Activated CD4-positive, alpha-beta T cell treated with anti-CD3 and anti-CD28 coated beads for 36 hours (primary cell): ENCODE measurements at places on chromosomes 13 and 19. TPM values are rescaled to one million over a fixed set of nuclear protein-coding genes. Genes with fewer than 3 reads are reported as not detected.

The DIAPH3 gene
- 29.3 TPM for total RNA-seq

The ZNF844 gene
- total RNA-seq = 5.5 TPM

The CEBPG gene
- 29.6 TPM for total RNA-seq

The ZNF548 gene
- 20.3 TPM for total RNA-seq

The PPAN gene
- 149 TPM for total RNA-seq

The ZNF99 gene
- total RNA-seq = not detected

The KDELR1 gene
- total RNA-seq = 69.5 TPM

The C13orf42 gene
- total RNA-seq = not detected

The AP3D1 gene
- total RNA-seq = 105 TPM

The CGB5 gene
- not detected for total RNA-seq

The TMEM238 gene
- total RNA-seq = 5.9 TPM

- DNase-seq = no peak
- peak overlapping the region; percentile 38 for H3K27ac ChIP-seq
- no peaks in the 10 kb centered on the region for H3K27me3 ChIP-seq
- H3K4me1 ChIP-seq = peaks cover 66% of the 10 kb centered on the region
- H3K36me3 ChIP-seq = peaks cover 5% of the 10 kb centered on the region
Measured at GRCh38 chr13:46580362-46580839, 27.4 kb downstream of the LRCH1 start.

- peaks cover 35% of the 10 kb centered on the region for H3K4me1 ChIP-seq
- DNase-seq = no peak
- H3K4me3 ChIP-seq = no peak overlapping the region
Measured at GRCh38 chr19:17953316-17953801, 13.5 kb upstream of the KCNN1 start.

DNA sequence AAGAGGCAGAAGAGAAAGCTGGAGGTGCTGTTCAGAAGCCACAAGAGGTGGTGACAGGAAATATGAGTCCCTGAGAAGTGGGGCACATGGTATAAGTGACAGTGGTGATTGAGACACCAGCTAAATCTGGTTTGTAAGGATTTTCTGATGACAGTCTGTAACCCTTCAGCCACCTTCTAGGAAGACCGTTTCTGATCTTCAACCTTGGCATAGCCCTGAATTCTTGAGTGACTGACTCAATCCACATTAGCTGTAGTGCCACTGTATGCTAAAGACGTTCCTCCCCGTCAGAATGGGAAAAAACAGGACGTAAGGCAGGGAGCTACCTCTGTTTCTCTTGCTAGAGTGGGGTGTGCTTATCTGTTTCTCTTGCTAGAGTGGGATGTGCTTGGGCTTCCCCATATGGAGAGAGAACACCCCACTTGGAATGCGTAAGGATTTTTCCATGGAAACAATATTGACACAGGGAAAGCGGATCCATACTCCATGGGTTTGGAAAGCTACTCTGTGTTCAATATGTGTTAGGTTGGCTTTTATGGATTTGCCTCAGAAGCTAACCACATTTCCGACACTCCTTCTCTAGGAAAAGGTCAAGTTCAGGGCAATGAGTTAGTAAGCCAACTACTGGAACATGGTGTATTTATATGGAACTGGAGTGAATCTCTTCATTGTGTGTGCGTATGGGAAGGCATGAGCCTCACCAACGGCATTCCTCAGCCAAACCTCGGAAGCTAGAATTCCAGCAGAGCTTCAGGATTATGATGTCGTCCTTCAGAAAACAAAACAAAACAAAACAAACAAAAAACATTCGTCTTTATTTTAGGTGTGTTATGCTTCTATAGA is 948.8 kb upstream of the SLC10A2 start:
- H3K4me3 ChIP-seq = no peak overlapping the region
- no peaks in the 10 kb centered on the region for H3K36me3 ChIP-seq
- H3K27ac ChIP-seq = no peak overlapping the region
- no peaks in the 10 kb centered on the region for H3K4me1 ChIP-seq
- H3K27me3 ChIP-seq = no peaks in the 10 kb centered on the region
- no peak for DNase-seq

DNA sequence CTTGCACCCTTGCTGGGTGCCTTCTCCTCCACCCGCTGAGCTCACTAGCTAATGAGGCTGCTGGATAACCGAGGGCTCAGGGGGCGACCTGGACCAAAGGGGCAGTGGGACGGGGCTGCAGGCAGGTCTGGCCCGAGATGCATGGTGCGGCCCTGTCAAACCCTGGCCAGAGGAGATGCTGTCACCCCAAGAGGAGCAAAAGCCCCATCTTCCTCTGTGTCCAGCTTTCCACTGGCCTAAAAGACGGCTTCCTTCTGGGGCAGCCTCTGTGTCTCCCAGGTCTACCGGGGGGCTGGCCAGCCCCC is 261.8 kb downstream of the TBC1D4 start:
- H3K27ac ChIP-seq = no peak overlapping the region
- peaks cover 5% of the 10 kb centered on the region for H3K4me1 ChIP-seq
- no peaks in the 10 kb centered on the region for H3K36me3 ChIP-seq

GRCh38 chr13:79626924-79627323 is 146.0 kb downstream of the NDFIP2 start:
- no peaks in the 10 kb centered on the region for H3K36me3 ChIP-seq
- H3K4me1 ChIP-seq = no peaks in the 10 kb centered on the region
- peaks cover 17% of the 10 kb centered on the region for H3K27me3 ChIP-seq
- H3K4me3 ChIP-seq = no peak overlapping the region
- no peak overlapping the region for H3K27ac ChIP-seq
- DNase-seq = no peak

- no peak for DNase-seq
- no peaks in the 10 kb centered on the region for H3K36me3 ChIP-seq
- no peak overlapping the region for H3K27ac ChIP-seq
Measured at GRCh38 chr13:91405240-91405639, 6.8 kb downstream of the GPC5 start.

DNA sequence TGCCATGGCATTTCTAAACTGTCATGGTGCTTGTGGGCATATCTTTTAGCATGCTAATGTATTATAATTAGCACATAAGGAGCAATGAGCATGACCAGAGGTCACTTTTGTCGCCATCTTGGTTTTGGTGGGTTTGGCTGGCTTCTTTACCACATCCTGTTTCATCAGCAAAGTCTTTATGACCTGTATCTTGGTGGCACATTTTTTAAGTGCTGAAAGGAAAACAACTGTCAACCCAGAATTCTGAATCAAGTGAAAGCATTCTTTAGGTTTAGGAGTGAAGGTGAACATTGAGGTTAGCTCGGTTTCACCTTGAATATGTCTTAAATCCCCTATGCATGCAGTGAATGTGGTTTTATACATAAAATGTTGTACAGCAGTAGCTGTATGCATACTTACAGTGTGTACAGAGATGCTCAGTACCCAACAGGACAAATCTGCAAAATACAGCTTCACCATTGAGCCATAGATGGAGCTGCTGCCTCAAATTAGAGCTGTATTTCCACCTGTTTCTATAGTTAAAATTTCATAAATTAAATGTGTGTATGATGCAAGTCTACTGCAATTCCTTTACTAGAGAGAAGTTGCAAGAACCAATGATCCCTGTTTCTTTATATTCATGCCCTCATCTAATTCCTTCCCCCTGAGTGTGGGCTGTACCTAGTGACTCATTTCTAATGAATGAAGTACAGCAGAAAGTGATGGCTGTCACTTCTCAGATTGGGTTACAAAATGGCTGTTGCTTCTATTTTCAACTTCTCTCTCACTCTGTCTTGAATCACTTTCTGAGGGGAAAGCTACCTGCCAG is 25.2 kb upstream of the IGSF23 start:
- H3K27ac ChIP-seq = peak overlapping the region; percentile 84
- peak; percentile 71 for DNase-seq
- H3K4me3 ChIP-seq = no peak overlapping the region
- H3K36me3 ChIP-seq = no peaks in the 10 kb centered on the region
- peaks cover 20% of the 10 kb centered on the region for H3K4me1 ChIP-seq

GRCh38 chr19:2973229-2973628 is 4.1 kb upstream of the TLE6 start:
- H3K4me1 ChIP-seq = peaks cover 14% of the 10 kb centered on the region
- no peak overlapping the region for H3K27ac ChIP-seq
- no peaks in the 10 kb centered on the region for H3K27me3 ChIP-seq
- H3K36me3 ChIP-seq = no peaks in the 10 kb centered on the region

- no peak for DNase-seq
- no peaks in the 10 kb centered on the region for H3K36me3 ChIP-seq
- no peaks in the 10 kb centered on the region for H3K4me1 ChIP-seq
- H3K27me3 ChIP-seq = peaks cover 4% of the 10 kb centered on the region
- no peak overlapping the region for H3K27ac ChIP-seq
Measured at GRCh38 chr13:95858286-95859075, 181.5 kb downstream of the DNAJC3 start.

- H3K4me1 ChIP-seq = no peaks in the 10 kb centered on the region
- no peak overlapping the region for H3K4me3 ChIP-seq
- no peak for DNase-seq
- H3K27me3 ChIP-seq = peaks cover 26% of the 10 kb centered on the region
- H3K36me3 ChIP-seq = no peaks in the 10 kb centered on the region
Measured at GRCh38 chr13:60347174-60347573, 49.8 kb upstream of the TDRD3 start.

- peak overlapping the region; percentile 92 for H3K4me3 ChIP-seq
- peaks cover 15% of the 10 kb centered on the region for H3K4me1 ChIP-seq
- peak; percentile 77 for DNase-seq
- H3K27me3 ChIP-seq = no peaks in the 10 kb centered on the region
Measured at GRCh38 chr13:32314271-32315237, 609 bp downstream of the ZAR1L start.

DNA sequence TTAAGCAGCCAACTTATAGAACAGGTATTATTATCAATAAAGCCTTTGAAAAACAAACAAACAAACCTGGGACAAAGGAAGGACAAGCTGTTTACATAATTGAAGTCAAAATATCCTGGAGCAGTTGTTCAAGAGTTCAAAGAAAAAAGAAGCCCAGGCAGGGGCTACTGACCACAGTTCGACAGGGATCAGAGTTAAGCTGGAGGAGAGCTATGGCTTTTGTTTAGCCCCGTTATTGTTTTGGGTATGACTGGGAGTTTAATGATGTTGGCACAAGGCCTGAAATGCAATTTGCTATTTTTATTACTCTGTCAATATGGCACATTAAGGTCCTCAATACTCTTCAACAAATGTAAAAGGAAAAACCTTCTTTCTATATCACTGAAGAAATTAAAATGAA is 624.4 kb upstream of the KLHL1 start:
- no peak overlapping the region for H3K27ac ChIP-seq
- no peaks in the 10 kb centered on the region for H3K4me1 ChIP-seq

- no peaks in the 10 kb centered on the region for H3K4me1 ChIP-seq
- H3K27ac ChIP-seq = no peak overlapping the region
- peaks cover 4% of the 10 kb centered on the region for H3K27me3 ChIP-seq
- no peak overlapping the region for H3K4me3 ChIP-seq
- DNase-seq = no peak
Measured at GRCh38 chr19:17922138-17922537, 10.7 kb upstream of the CCDC124 start.

GRCh38 chr13:26957182-26957581 is 196.6 kb upstream of the GPR12 start:
- no peaks in the 10 kb centered on the region for H3K36me3 ChIP-seq
- DNase-seq = no peak
- H3K27me3 ChIP-seq = peaks cover 2% of the 10 kb centered on the region
- no peak overlapping the region for H3K4me3 ChIP-seq
- no peak overlapping the region for H3K27ac ChIP-seq
- H3K4me1 ChIP-seq = no peaks in the 10 kb centered on the region

- H3K4me1 ChIP-seq = no peaks in the 10 kb centered on the region
- no peak overlapping the region for H3K27ac ChIP-seq
- no peak for DNase-seq
- no peaks in the 10 kb centered on the region for H3K27me3 ChIP-seq
- H3K4me3 ChIP-seq = no peak overlapping the region
Measured at GRCh38 chr13:84487752-84488151, 605.5 kb upstream of the SLITRK1 start.

- H3K4me3 ChIP-seq = no peak overlapping the region
- no peaks in the 10 kb centered on the region for H3K4me1 ChIP-seq
- peak; percentile 49 for DNase-seq
- no peaks in the 10 kb centered on the region for H3K27me3 ChIP-seq
- no peak overlapping the region for H3K27ac ChIP-seq
Measured at GRCh38 chr13:91133941-91134802, 213.3 kb upstream of the MIR17HG start.

GRCh38 chr13:32010136-32010535 is 21.4 kb upstream of the FRY start:
- no peak for DNase-seq
- no peaks in the 10 kb centered on the region for H3K27me3 ChIP-seq
- H3K4me3 ChIP-seq = no peak overlapping the region
- no peak overlapping the region for H3K27ac ChIP-seq
- no peaks in the 10 kb centered on the region for H3K4me1 ChIP-seq

GRCh38 chr19:54489341-54489740 is 13.3 kb upstream of the LAIR2 start:
- no peaks in the 10 kb centered on the region for H3K4me1 ChIP-seq
- H3K4me3 ChIP-seq = no peak overlapping the region
- no peaks in the 10 kb centered on the region for H3K36me3 ChIP-seq
- H3K27me3 ChIP-seq = peaks cover 10% of the 10 kb centered on the region

- no peaks in the 10 kb centered on the region for H3K27me3 ChIP-seq
- peaks cover 49% of the 10 kb centered on the region for H3K36me3 ChIP-seq
- no peak for DNase-seq
- peaks cover 14% of the 10 kb centered on the region for H3K4me1 ChIP-seq
Measured at GRCh38 chr19:4264812-4265211, 14.3 kb upstream of the SHD start.

DNA sequence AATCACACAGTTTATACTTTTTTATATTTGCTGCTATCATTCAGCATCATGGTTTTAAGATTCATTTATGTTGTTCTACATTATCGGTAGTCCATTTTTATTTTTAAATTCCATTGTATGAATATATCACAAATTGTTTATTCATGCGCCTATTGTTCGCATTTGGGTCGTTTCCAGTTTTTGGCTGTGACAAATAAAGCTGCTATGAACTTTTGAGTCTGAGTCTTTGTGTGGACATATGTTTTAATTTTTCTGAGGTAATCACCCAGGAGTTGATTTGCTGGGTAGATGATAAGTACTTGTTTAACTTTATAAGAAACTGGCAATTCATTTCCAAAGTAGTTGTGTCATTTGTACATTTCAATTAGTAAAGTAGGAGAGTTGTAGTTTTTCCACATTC is 74.2 kb upstream of the CSNK1A1L start:
- H3K36me3 ChIP-seq = no peaks in the 10 kb centered on the region
- no peak for DNase-seq
- H3K4me3 ChIP-seq = no peak overlapping the region
- H3K27me3 ChIP-seq = no peaks in the 10 kb centered on the region
- H3K4me1 ChIP-seq = no peaks in the 10 kb centered on the region

- H3K4me1 ChIP-seq = peaks cover 6% of the 10 kb centered on the region
- no peak overlapping the region for H3K27ac ChIP-seq
- peaks cover 9% of the 10 kb centered on the region for H3K27me3 ChIP-seq
Measured at GRCh38 chr13:91381371-91381770, 17.1 kb upstream of the GPC5 start.

GRCh38 chr13:111920932-111921705 is 145.8 kb upstream of the SOX1 start:
- DNase-seq = no peak
- no peaks in the 10 kb centered on the region for H3K4me1 ChIP-seq
- no peak overlapping the region for H3K27ac ChIP-seq
- H3K36me3 ChIP-seq = no peaks in the 10 kb centered on the region
- no peak overlapping the region for H3K4me3 ChIP-seq

GRCh38 chr19:50820086-50820485 is 3.5 kb downstream of the KLK1 start:
- peak overlapping the region; percentile 26 for H3K4me3 ChIP-seq
- H3K4me1 ChIP-seq = peaks cover 45% of the 10 kb centered on the region
- peaks cover 53% of the 10 kb centered on the region for H3K27me3 ChIP-seq
- H3K27ac ChIP-seq = peak overlapping the region; percentile 32

- DNase-seq = no peak
- no peaks in the 10 kb centered on the region for H3K36me3 ChIP-seq
- no peaks in the 10 kb centered on the region for H3K4me1 ChIP-seq
Measured at GRCh38 chr13:24086642-24087041, 73.9 kb upstream of the SPATA13 start.
